ENCODE measurements at places on chromosomes 3 and 15.

- DNase-seq: no peak
Observed at GRCh38 chr15:33069161-33069560, 125.4 kb downstream of the FMN1 start.

DNA sequence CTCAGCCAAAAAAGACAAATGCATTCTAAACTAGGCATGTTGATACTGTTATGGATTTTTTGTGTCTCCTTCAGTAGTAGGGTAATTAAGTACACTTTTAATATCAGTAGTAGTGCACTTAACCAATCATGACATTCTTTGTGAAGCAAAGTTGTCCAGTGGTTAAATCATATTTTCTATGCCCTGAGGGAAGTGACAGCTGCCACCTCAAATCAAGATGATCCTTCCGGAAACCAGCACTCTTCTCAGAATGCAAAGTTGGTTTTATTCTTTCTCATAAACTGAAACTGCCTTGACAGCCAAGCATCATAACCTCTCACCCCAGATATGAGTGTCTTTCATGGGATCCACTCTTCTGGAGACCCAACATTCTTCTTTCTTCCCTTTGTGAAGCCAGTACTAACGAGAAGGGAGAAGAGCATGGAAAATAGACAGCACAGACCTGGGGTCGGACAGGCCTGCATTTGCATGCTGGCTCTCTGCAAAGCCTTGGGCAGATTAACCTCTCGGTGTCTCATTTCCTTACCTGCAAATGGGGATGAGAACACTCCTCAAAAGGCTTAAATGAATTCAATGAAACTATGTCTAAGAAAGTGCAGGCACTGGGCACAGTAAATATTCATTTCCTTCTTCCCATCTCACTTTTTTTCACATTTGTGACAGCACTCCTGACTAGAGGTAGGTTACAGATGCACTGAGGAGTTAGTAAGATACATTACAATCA is 13.2 kb downstream of the AAGAB start:
- no peak for DNase-seq

GRCh38 chr3:184059424-184059823 is 6.6 kb downstream of the HTR3C start:
- DNase-seq: no peak

GRCh38 chr3:170632780-170633179 is 46.9 kb upstream of the SLC7A14 start:
- DNase-seq: peak; percentile 75

DNA sequence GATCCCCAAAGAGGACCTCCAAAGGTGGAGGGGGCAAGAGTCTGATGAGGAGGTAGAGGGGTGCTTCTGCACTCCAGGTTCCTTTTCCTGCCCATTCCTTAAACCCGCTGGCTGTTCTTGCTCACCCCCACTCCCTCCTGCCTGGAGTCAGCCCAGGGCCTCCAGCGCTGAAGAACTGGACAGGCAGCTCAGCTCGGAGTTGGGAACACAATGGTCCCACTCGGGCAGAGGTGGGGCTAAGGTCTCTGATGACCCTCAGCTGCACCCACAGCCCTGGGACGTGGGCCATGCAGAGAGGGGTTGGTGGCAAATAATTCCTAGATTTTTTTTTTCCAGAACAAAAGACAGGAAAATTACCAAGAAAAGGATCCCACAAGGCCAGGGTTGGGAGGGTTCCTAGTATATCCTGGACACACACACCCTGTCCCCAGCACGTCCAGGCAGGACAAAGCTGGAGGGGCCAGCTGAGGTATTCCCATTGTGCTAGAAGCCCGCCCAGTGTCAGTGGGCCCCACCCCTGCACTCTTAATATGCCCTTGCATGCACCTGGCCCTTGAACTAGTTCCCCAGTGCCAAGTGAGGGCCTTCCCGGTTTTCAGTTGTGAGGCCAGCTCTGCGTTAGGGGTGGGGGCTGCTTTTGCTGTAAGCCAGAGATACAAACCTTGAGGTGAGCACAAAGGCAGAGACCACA is 22.1 kb upstream of the IP6K2 start:
- no peak for DNase-seq

DNA sequence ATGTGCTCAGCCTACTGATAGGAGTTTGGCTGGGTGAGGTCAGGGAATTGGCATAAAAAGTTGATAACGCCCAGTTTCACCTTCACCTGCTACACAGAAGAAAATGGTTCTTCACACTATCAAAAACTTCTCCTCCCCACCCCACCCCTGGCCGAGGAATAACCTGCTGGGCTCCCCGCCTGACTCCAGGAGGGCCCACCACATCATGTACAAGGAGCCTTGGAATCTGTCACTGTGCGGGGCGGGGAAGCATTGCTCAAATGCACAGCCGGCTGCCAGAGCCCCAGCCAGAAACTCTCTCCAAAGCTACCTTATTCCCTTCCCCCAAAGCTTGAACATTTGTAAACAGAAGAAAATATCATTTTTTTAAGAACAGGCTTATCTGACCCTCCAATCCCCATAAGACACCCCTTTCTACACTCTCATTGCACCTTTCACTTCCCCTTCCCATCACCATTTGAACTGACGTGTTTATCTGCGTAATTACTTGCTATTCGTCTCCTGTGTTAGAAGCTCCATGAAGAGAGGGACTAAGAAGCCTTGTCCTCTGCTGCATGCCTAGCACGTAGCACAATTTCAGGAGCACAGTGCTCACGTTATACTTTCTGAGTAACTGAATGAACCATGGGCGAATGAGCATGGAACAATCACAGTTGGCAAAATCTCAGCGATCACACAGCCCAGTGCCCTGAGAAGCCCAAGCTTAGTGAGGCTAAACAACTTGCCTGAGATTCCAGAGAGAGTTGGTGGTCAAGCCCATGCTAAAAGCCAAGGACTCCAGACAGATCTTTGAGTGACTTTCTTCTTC is 82.9 kb downstream of the HES1 start:
- no peak for DNase-seq

GRCh38 chr3:73727117-73727821 is 102.5 kb upstream of the PDZRN3 start:
- DNase-seq: peak; percentile 97

- DNase-seq: no peak
Observed at GRCh38 chr3:53069422-53070068, 23.7 kb upstream of the SFMBT1 start.

DNA sequence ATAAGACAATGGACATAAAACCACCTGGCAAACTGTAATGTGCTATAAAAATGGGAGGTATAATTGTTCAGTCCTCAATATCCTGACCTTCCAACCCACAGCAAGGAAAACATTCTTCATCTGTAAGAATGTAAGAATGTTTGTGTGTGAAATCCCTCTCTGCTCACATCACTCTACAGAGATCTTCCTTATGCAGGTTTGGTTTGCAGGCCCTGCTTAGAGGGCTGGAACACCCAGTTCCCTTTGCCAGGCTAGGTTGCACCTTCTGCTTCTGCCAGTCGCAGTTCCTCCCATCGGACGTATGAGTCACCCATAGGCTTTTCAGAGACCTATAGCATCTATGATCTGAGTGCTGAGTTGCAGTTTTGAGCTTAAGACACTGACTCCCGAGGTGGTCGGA is 24.1 kb upstream of the MINAR1 start:
- peak; percentile 13 for DNase-seq

- DNase-seq: no peak
Observed at GRCh38 chr3:41679374-41679773, 282.5 kb downstream of the ULK4 start.

DNA sequence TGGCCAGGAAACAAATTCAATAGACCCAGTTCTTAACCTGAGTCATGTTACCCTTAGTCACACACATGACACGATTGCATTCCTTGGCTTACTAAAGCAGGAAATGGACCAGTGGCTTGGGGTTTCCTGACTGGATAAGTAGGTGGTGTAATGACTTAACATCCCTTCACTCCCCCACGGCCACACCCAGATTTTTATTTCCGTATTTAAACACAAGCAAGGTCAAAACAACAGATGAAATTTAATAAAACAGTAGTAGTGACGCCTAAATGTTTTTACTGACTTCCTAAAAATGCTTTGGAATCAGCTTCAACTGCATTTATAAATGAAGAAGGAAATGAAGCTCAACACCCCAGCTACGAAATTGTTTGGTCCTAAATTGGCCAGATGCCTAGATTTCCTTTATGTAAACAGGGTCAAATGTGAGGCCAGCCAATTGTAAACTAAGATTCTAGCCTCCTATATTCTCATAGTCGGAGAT is 324.3 kb downstream of the CHST2 start:
- peak; percentile 95 for DNase-seq

GRCh38 chr3:127529346-127530188 is 61.0 kb downstream of the TPRA1 start:
- DNase-seq: no peak

DNA sequence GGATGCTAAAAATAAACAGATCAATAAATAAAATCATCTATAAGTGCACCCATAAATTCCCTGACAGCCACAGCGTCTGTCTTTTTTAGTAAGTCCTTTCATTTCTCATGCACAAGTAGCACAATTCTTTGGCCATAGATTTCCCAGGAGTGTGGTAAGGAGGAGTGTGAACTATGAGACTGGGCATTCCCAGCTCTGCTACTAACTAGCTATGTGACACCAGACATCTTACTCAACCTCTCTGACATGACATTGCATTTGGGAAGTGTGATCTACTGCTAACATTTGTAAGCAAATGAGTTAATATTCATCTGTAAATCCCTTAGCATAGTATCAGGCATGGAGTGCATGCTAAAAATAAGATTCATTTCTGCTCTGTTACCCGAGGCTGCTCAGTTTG is 301.7 kb downstream of the NTRK3 start:
- peak; percentile 85 for DNase-seq

- peak; percentile 11 for DNase-seq
Observed at GRCh38 chr3:15159501-15160136, 46.4 kb upstream of the CAPN7 start.

GRCh38 chr3:101829874-101830273 is 19.4 kb upstream of the NFKBIZ start:
- no peak for DNase-seq

DNA sequence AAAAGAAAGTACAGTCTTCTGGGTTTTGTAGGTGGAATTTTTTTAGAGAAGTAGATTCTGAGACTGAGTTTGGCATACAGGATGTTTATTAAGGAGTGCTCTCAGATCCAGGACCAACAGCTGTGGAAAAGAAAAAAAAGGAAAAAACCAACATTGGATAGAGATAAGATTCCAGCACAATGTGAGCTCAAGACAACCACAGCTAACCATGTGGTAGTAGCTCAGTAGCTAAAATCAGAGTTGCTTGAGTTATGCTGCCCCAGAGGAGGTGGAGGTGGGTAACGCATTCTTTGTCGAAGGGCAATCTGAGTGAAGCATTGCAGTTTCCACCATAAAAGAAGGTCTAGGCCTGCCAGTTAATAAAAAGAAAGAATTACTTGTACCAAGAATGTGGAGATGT is 904.3 kb downstream of the NSUN3 start:
- no peak for DNase-seq

GRCh38 chr3:108051005-108051404 is 39.8 kb downstream of the CD47 start:
- no peak for DNase-seq

- no peak for DNase-seq
Observed at GRCh38 chr3:69542805-69543429, 157.0 kb upstream of the FRMD4B start.

All from AG10803 (cell line).